ENCODE measurements at places on chromosomes 13 and 19.

DNA sequence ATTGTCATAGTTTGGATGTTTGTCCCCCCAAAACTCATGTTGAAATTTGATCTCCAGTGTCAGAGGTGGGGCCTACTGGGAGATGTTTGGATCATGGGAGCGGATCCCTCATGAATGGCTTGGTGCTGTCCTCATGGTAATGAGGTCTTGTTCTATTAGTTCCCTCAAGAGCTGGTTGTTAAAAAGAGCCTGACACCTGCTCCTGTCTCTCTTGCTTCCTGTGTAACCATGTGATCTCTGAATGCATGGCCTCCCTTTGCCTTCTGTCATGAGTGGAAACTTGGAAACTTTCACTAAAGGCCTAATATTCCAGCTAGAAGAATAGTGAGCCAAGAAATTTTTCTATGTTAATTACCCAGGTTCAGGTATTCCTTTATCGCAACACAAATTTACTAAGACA is 311.4 kb upstream of the ATXN8OS start:
- no peak for DNase-seq

DNA sequence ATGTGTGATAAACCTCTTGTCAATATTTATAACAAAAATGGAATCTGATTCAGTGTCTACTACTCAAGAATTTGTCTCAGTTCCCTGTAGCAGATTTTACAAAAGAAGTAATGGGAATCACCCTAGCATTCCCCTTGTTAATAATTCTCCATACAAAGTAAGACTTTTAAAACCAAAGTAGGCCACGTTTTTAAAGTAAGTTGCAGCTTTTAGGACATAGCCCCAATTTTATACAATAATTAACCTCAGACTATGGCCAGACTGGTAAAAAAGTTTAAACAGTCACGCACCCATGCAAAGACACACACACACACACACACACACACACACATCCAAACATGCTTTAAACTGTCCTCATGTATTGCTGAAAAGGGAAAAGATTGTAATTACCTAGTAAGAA is 589.9 kb downstream of the PCDH9 start:
- no peak for DNase-seq

GRCh38 chr19:21128901-21129698 is 12.7 kb upstream of the ZNF431 start:
- no peak for DNase-seq

DNA sequence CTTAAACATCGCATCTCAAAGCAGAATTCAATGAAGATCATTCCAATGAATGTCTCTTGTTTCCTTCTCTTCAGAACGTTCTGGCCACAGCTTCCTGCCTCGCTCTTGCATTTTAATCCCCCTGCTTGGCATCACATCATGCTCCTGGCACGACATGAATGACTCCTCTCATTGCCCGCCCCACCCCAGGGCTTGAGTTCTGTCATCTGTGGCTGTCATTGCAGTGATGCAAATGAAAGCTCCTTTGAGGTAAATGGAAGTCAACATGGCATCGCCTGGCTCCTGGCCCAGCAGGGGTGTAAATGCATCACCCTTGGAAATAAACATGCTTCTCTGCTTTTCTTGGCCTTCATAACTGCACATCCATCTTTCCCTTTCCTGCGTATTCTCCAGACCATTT is 48.6 kb downstream of the SCEL start:
- DNase-seq = no peak

GRCh38 chr13:75715601-75716523 is 79.7 kb downstream of the LMO7 start:
- DNase-seq = no peak

GRCh38 chr13:44280456-44280855 is 93.2 kb upstream of the SERP2 start:
- no peak for DNase-seq

- no peak for DNase-seq
Observed at GRCh38 chr19:44367024-44367423, 10.5 kb upstream of the ZNF112 start.

- DNase-seq = no peak
Observed at GRCh38 chr19:43620061-43621001, 902 bp upstream of the ZNF428 start.

DNA sequence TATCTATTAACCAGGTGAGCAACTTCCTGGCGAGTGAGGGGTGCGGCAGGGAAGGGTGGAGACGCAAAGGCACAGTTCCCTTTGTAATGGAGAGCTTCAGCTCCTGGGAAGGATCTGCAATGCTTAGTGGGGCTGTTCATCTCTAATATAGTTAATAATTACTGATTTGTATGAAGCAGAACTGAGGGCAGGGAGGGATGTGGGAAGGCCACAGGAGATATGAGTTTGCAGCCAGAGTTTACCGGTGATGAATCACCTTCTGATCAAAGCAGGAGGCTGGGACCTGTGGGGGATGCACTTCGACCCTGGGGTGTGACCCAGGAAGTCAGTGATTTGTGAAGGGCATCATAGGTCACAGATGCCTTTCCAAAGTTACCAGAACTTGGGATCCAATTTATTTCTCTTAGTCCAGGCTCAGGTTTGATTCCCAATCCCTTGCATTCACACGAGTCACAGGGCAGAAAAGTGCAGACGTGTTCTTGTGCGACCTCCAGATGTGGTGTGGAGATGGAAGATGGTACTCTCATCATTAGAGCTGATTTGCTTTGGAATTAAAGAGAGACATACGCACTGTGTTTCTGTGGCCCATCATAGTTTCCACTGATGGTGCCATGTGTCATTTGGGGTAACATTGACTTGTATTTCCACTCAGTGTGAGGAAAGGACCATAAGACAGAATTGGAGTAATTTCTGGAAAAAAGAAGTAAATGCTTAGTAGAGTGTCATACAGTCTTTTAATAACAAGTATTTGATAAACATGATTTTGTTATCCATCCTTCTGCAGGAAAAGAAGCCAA is 55.0 kb downstream of the LRCH1 start:
- DNase-seq = no peak

DNA sequence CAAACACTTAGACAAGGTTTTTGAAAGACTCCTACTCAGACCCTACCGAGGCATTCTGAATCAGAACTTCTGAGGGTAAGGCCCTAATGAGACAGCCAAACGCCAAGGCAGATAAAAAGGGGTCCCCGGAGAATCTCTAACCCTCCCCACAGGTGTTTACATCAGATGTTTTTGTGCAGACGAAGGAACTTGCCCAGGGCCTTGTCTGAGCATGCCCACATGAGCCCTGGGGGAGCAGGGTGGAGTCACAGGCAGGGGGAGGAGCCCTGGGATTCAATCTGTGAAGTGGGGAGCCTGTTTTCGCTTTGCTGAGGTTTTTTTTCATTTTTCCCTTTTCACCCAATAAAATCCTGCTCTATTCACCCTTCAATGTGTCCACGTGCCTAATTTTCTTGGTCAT is 61.6 kb upstream of the MED4 start:
- DNase-seq = no peak

DNA sequence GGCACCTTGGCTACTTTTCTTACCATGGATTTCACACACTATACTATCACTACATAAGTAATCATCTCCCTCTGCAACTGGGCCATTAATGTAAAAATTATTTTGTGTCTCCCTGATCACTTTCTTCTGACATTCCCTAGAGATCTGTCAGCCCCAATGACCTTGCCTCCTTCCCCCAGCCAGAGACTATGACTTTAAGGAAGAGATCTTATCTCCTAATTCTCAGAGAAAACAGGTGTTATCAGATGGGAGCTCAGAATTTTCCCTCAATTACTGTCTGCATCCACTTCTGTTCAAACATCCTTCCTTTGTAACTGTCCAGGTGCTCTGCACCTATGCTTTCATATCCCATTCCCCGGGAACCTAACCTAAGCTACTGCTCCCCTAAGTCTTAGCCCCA is 397.5 kb downstream of the DIAPH3 start:
- DNase-seq = no peak

GRCh38 chr19:33098055-33098534 is 17.1 kb downstream of the GPATCH1 start:
- DNase-seq = no peak

- DNase-seq = no peak
Observed at GRCh38 chr19:31170046-31170445, 179.2 kb downstream of the TSHZ3 start.

DNA sequence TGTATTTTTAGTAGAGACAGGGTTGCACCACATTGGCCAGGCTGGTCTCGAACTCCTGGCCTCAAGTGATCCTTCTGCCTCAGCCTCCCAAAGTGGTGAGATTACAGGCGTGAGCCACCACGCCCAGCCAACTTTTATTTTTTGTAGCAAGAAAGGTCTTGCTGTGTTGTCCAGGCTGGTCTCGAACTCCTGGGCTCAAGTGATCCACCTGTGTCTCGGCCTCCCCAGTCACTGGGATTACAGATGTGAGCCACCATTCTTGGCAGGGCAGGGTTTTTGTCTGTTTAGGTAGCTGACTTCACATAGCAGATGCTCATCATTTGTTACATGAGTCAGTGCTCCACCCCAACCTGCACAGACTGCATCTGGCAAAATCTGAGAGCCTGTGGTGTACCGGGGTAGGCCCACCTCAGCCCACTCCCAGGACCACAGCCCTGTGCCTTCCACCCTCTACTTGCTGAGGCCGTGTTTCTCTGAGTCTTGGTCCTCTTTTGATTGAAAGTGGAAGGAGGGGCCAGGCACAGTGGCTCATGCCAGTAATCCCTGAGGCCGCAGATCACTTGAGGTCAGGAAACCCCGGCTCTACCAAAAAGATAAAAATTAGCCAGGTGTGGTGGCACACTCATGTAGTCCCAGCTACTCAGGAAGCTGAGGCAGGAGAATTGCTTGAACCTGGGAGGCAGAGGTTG is 4.2 kb upstream of the TNPO2 start:
- no peak for DNase-seq

- DNase-seq = no peak
Observed at GRCh38 chr19:55160128-55160985, 2.8 kb upstream of the TNNI3 start.

Measured in right renal pelvis (tissue), 4 donors.